ENCODE measurements at places on chromosomes 2 and 18.

DNA sequence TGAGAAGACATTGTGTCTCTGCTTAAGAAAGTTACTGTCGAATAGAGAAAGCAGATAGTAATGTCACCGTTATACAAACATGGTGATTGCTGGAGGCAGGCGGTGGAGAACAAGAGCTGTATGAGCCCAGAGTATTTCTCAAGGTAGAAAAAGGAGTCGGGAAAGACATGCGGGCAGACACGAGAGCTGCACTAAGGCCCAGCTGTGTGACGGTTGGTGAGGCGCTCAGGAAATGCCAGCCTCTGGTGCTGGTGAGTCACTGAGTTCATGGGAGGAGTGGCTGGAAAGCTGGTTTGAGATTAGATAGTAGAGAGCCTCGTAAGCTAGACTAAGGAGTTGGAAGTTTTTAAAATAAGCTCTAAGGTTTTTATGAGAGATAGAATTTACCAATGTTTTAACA lies 390.9 kb upstream of the TRIB2 start:
- no peak for DNase-seq

DNA sequence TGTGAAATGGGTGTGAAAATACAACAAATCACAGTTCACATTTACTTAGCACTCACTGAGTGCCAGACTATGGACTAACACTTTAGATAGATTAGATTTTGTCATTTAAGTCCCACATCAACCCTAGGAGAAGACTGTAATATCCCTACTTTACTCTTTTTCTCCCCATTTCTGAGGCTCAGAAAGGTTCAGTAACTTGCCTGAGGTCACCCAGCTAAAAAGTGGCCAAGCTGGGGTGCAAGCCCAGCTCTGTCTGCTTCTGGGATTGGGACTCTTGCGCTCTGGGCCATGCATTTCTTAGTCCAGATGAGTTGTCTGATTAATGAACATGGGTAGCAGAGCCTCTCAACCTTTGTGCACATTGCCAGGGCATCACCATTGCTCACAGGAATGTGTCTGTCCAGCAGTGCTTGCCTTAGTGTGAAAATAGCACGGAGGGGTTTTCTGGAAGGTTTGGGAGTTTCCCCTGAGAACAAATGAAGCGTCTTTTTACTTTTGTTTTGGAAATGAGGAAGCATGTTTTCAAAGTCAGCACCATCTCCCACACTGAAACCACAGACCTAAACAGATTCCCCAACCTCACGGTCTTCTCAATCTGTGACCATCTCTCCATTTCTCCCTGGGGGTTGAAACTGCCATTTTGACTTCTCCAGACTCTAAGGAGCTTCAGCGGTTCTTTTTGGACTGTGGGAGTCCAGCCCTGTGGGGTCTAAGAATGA lies 31.9 kb downstream of the NRP2 start:
- DNase-seq: no peak

DNA sequence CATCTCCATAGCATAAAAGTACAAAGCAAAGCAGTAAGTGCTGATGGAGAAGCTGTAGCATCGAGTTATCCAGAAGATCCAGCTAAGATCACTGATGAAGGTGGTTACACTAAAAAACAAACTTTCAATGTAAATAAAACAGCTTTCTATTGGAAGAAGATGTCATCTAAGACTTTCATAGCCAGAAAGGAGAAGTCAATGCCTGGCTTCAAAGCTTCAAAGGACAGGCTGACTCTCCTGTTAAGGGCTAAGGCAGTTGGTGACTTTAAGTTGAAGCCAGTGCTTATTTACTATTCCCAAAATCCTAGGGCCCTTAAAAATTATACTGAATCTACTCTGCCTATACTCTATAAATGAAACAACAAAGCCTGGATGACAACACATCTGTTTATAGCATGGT lies 44.0 kb downstream of the METTL8 start:
- no peak for DNase-seq

GRCh38 chr2:109369671-109370191 lies 240.7 kb downstream of the SH3RF3 start:
- DNase-seq: no peak

GRCh38 chr18:49224738-49225137 lies 235.7 kb downstream of the DYM start:
- DNase-seq: no peak

GRCh38 chr2:207879536-207879935 lies 109.8 kb upstream of the FZD5 start:
- no peak for DNase-seq

GRCh38 chr18:65906621-65907034 lies 155.8 kb downstream of the CDH7 start:
- DNase-seq: no peak

DNA sequence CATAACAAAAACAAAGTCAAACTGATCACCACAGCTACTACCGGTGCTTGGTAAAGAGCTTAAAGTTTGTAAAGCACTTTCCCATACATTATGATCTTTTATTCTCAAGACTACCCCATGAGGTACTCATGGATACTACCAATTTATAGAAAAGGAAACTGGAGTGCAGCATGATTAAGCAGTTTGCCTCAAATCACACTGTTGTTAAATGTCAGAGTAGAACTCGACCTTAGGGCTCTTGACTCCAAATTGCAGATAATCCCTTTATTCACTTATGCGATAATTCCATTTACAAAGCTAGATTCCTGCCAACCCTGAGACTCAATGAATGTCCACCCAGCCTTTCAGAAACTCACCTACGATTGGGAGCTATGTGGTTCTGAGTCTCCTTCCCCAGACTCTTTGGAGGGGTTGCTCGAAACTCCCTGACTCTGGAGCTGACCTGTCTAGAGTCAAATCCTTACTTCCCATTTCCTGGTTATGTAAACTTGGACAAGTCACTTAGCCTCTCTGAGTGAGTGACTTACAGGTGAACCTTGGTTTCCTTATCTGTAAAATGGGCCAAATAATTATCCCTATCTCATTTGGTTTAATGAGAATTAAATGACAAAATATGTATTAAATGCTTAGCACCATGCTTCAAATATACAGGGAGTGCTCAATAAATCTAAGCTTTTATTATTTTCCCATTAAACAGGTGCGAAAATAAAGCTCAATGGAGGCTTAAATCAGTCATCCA lies 47.4 kb downstream of the PSD4 start:
- DNase-seq: no peak

DNA sequence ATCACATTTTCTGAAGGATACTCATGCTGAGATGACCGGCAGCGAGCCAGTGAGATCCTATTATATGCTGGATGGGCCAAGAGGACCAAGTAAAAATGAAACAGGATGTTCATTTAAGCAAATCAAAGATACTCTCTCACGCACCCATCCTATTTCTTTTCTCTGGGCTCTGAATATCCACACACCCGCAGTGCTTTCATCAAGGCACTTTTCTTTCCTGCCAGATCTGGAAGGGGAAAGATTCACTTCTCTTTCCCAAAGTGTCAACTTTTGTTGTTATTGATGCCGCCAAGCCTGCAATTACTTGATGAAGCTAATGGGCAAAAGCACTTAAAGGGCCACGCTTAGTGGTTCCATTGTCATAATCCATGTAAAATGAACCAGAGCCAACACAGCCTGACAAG lies 191.9 kb upstream of the CHAC2 start:
- DNase-seq: no peak

DNA sequence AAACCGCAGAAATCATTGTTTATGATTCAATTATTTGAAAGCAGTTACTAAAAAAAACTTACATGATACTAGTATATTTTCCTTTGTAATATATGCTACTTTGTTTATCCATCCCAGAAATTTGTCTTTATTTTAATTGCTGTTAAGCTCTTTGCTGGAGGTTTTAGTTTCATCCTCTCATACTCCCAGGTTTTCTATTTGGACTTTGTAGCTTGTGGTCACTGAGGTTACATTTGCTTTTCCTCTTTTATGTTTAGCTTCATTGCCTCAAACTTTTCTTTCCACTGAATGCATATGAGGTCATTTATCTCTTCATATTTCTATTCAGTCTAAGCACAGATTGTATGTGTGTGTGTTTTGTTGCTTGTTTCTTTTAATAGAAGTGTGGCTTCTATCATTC lies 89.9 kb downstream of the ERBB4 start:
- no peak for DNase-seq

- DNase-seq: no peak
These were observed 37.8 kb downstream of the PCBP1 start for GRCh38 chr2:70124983-70125480.
